Calu3 (cell line): ENCODE measurements at places on chromosomes 13 and 19.

GRCh38 chr19:16449330-16449961 lies 22.3 kb downstream of the EPS15L1 start:
- DNase-seq = no peak

GRCh38 chr19:19581391-19581790 lies 37.1 kb downstream of the PBX4 start:
- DNase-seq = no peak

DNA sequence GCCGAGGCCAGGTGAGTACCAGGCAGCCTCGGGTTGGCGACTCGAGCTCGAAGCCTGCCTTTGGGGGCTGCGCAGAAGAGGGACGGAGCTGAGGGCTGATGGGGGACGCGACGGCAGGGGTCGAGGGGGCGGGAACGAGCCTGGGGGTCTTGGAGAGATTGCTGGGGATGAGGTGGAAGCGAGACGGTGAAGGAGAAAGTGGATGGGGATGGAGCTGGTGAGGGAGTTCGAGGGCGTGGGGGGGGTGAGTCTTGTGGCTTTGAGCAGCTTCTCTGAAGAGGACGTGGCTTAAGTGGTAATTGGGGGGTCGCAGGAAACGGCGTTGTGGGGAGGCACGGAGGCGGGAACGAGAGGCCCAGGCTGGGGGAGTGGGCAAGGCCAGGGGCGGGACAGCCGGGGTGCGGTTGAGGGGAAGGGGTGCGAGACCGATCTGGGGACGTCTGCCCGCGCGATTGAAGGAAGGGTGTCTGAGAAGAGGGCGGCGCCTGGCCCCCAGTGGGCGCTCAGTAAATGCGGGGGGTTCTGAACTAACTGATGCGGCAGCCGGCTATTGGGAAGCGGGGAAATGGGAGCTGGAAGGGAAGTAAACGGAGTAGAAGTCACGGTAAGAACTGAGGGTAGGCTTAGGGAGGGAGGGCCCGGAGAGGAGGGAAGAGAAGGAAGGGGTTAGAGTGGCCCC lies 426 bp downstream of the MYO9B start:
- DNase-seq = peak; percentile 8

- DNase-seq = no peak
Measured at GRCh38 chr13:75651013-75651412, 14.9 kb downstream of the LMO7 start.

DNA sequence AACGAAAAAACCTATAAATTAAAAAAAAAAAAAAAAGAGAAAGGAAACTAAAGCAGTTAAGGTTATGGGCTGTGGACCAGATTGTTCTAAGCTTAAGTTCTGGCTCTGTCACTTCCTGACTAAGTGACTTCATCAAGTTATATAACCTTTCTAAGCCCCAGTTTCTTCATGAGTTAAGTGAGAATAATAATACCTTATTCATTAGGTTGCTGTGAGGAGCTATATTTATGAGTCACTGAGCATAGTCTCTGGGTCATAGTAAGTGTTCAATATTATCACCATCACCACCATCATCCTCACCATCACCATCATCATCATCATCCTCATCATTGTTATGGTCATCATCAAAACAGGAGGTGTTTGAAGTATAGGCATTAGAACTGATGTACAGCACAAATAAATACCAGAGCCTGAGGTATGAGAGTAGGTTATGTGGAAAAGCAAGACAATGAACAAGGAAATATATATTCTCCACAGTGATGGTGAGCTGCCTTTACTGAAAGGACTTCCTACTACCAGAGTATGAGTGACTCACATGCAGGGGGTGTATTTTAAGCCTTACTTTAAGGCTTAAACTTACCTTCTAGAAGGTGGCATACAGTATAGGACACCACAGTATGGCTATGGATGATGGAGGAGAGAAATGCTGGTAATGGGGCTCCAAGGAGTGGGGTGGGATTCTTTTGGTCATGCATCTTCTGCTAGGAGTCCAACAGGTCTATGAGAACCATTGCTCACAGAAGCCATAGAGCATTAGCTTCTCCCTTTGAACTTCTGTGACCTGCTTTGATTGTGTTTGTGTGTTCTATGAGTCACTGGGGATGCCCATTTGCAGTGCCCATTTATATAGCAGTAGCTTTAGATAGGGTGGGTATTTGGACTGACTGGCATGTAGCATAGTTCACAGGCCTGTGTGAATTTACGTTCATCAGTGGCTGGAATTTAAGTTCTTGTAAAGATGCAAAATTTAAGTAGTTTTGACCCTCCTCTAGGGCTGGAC lies 104.4 kb downstream of the KLF5 start:
- peak; percentile 5 for DNase-seq

- no peak for DNase-seq
Measured at GRCh38 chr19:56603829-56604228, 8.7 kb downstream of the ZNF71 start.

DNA sequence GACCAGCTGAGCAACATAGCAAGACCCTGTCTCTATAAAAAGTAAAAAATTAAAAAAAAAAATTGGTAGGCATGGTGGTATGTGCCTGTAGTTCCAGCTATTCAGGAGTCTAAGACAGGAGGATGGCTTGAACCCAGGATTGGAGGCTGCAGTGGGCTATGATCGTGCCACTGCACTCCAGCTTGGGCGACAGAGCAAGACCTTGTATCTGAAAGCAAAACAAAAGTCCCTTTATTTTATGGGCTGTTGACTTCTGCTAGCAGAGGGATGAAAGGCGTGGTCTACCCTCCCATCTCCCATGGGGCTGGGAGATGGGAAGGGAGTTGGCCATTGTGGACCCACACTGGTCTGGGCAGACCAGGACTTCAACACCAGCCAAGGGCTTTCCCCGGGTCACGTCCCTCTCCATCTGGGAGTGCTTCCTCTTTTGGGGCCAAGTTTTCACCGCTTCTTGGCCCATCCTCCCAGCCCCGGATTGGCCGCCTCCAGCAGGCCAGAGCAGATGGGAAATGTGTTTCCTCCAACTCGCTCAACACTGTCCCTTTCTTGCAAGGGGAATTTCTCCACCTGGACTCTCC lies 2.2 kb upstream of the TNFSF9 start:
- no peak for DNase-seq

DNA sequence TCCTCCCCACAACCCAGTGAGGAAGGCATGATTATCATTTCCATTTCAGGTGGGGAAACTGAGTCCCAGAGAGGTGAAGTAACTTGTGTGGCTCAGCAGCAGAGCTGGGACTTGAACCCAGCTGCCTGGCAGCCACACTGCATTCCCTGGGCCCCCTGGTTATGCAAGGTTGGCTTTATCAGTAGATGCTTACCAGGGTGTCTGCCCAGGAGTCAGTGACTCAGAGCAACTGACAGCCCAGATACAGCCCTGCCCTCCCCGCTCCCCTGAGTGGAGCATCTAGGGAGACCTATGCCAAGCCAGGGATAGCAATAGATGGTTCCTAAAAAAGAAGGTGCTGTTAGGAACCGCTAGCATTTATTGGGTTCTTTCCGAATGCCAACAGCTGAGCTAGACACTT lies 5.9 kb downstream of the IGLON5 start:
- DNase-seq = no peak

GRCh38 chr13:21228738-21229137 lies 52.3 kb downstream of the MRPL57 start:
- no peak for DNase-seq

DNA sequence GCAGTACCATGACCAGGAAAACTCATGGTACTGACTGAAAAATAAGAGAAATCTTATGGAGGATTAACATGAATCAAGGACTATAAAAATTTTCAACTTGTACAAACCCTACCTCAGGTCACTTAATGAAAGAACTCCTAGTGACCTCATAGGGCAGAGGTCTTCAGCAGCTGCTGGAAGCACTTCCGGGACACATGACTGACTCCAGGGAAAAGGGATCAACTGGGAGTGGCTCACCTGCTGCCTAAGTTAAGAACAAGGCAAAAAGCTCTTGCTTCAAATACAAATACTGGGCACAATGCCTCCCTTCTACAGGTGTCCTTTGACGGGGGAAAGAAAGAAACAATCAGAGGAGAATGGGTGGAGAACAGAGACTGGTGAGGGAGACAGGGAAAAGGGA lies 18.6 kb downstream of the DOCK9 start:
- DNase-seq = no peak

DNA sequence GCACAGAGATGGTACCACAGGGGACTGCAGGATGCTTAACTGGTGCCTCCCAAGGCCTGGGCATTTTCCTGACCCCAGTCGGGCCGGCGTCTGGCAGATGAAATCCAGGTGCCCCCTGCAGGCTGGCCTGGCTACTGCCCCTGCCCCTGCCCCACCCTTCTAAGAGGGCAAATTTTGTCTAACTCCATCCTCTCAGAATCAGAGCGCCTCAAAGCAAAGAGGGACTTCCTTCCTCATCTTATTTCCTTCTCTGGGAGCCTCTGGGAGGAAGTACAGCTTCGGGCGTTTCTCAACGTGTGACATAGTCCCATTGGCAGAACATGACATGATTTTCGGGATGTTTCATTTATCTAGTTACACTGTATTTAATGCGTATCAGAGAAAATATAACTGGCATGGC lies 2.7 kb downstream of the PRKACA start:
- DNase-seq = peak; percentile 71

GRCh38 chr19:4007836-4008539 lies 452 bp downstream of the PIAS4 start:
- DNase-seq = no peak

DNA sequence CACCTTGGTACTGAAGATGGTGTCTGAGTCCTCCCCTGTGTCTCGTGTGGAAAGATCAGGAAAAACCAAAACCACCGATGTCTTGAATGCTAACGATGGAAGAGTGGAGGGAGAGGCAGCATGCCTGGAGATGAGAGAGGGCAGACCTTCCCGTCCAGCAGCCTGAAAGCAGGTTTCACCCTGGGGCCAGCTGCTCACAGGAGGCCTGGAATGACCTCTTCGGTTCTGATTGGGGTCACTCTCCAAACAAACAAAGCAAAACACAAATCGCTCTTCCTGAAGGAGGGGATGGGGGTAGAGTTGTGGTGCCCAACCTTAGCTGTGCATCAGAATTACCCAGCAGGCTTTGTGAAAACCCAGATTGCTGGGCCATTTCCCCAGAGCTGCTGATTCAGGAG lies 142.3 kb upstream of the SOX1 start:
- DNase-seq = no peak

DNA sequence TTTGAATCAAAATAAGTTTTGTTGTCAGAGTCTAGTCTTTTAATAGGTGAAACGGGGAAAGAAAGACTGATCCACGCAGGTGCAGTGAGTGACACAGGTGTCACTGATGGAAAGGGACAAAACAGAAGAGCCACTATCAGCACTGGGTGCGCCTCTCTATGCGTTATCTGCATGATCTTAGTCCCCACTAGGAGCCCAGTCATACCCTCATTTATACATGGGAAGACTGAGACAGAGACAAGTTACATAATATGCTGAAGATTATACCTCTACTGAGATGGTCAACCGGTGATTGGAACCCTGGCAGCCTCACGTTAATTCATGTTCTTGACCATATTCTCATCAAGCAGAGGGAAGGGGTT lies 3.4 kb downstream of the LRCH1 start:
- DNase-seq = no peak

- DNase-seq = no peak
Measured at GRCh38 chr19:53333066-53333462, 485 bp upstream of the ZNF845 start.

DNA sequence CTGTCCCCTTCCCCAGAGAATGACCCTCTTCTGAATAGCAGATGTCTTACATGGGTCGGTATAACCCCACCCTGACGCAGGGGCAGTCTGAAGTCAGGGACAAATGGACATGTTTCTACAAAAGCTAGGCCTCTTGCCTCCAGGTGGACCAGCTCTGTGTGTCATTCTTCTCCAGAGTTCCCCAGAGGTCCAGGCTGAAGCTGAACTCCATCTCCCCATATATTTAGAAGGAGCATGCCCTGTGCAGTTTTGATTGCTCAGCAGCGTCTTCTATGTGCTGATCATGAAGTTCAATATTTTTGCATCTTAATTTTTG lies 8.8 kb upstream of the NALCN start:
- no peak for DNase-seq

DNA sequence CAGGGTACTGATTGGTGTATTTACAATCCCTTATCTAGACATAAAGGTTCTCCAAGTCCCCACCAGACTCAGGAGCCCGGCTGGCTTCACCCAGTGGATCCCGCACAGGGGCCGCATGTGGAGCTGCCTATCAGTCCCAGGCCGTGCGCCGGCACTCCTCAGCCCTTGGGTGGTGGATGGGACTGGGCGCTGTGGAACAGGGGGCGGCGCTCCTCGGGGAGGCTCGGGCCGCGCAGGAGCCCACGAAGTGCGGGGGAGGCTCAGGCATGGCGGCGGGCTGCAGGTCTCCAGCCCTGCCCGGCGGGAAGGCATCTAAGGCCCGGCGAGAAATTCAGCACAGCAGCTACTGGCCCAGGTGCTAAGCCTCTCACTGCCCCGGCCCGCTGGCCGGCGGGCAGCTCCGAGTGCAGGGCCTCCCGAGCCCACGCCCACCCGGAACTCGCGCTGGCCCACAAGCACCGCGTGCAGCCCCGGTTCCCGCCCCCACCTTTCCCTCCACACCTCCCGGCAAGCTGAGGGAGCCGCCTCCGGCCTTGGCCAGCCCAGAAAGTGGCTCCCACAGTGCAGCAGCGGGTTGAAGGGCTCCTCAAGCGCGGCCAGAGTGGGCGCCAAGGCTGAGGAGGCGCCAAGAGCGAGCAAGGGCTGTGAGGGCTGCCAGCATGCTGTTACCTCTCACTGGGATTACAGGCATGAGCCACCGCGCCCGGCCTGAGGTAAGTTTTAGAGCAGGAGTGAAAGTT lies 60.0 kb upstream of the SCEL start:
- DNase-seq = no peak

- DNase-seq = no peak
Measured at GRCh38 chr13:99842405-99842804, 129.2 kb downstream of the ZIC5 start.

GRCh38 chr13:50908371-50908770 lies 1.2 kb upstream of the RNASEH2B start:
- no peak for DNase-seq

DNA sequence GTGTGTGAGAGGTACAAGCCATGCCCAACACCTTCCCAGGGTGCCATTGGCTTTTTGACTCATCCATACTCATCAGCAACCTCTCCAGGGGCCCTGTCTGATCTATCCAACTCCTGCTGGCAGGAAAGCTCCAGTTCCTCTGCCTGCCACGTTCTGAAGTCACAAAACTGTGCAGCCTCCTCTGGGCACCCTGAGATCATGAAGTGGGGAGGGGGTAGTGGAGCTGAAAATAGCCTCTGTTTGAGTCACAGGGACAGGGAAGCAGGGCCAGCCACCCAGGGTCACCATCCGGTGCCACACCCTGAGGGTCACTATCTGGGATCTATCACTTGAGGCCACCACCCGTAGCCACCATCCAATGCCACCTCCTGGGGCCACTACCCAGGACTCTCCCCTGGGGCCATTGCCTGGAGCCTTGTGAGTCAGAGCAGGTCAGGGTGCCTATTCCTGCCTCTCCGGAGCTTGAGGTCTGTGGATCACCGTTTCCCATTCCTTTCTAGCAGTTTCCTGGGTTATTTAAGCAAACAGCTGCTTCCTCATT lies 172.1 kb downstream of the NUFIP1 start:
- peak; percentile 13 for DNase-seq

DNA sequence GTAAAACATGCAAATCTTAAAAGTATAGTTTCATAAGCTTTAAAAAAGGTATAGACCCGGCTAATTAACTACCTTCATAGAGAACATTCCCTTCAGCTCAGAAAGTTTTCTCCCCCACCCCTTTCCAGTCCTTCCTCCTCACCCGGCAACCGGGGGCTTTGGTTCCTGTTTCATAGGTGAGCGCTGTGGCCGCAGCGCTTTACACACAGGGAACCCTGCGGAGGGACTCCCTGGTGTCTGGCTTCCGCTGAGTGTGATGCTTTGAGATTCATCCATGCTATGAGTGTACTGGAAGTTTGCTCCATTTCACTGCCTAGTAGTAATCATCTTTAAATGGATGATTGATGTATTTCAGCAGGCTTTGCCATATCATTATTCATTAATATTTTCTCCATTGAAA lies 26.0 kb upstream of the PABPC3 start:
- DNase-seq = no peak
